ENCODE measurements at places on chromosomes 7 and 10. TPM values are rescaled to one million over a fixed set of nuclear protein-coding genes. Genes with fewer than 3 reads are reported as not detected.
A peak's percentile ranks its signal among the peaks of the same experiment; 100 is the strongest.

DNA sequence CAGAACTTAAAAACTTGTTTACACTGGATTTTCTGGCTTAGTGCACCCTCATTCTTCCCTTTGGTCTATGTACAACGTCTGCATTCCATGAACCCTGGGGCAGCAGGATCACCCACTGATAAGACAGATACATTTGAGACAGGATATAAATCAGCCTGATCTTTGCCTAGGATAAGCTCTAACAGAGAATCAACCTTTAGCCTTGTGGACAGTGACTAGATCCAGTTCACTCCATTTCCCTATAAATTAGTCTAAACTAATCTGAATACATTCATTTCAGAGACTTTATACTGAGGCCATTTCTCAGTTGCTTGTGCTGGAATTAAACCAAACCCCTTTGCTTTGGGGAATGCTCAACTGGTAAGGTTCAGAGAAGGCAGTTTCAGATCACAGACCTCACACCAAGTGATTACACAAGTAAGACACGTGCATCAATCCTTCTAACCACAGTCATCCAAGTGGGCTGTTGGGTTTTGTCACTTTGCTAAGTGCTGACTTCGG is 639.8 kb upstream of the FZD8 start:
- no peak for DNase-seq

The H2BK1 gene
- not detected for total RNA-seq

DNA sequence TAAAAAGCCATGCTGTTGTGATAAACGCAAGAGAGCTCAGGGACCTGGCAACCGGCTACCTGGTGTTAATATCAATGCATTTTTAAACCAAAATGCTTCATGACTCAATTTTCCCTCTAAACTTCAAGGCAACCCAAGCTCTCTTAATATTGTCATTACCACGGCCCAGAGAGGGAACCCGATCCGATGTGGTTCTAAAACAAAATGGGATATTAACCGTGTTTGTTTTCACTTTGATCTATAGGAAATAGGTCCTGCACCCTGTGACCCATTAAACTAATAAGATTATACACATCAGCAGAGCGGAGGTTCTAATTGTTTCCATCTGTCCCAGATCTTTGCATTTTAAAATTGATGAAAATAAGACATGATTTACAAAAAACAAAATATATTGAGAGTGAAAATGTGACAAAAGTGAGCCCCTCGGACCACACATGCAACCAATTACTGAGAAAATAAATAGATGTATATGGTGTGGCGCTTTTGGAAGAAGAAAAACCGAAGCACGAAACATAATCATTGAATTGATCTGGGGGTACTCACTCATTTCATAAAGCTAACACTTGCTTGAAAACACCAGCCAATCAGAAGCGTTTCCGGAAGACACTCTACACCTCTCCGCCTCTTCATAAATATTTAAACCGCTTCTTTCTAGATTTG is 290.3 kb upstream of the NFE2L3 start:
- no peak for DNase-seq

- DNase-seq, result no peak
These were observed 90.0 kb downstream of the GATA3 start for GRCh38 chr10:8144496-8144895.

The GPR15LG gene
- total RNA-seq, result not detected

DNA sequence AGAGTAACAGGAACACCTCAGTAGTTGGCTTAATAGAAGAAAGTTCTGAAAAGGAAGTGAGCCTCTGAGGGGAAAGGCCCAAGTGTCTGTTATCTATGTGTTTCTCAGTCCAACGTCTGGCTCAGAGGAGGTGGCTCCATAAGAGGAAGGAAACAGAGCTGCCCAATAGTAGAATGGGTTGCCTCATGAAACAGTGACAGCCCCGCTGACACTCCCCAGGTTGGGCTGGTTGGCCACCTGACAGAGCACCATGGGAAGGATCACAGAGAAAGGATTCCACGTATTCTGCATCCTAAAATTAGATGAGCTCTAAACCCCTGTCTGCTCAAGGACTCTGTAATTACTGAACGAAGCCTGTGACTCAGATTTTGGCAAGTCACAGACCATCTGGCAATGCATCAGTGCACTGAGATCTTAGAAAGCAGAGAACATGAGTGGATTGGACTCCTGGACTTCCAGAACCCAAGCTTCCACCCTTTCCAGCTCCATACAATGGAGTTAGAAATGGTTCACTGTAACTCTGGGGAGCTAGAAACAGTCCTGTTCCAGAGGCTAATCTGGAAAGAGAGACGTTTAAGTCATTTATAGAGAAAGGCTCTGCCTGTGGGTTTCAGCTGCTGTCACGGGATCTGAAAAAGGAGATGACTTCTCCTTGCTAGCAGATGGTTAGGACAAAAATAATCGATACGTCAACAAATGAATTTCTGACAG is 2.9 kb downstream of the PKD2L1 start:
- peak; percentile 64 for DNase-seq

The SLC16A9 gene
- total RNA-seq, result 0.44 TPM

- no peak for DNase-seq
These were observed 58.4 kb upstream of the ETV1 start for GRCh38 chr7:14047709-14048399.

The STOX1 gene
- 0.36 TPM for total RNA-seq

The COA1 gene
- total RNA-seq, result 78.9 TPM

The FANK1 gene
- total RNA-seq, result 0.46 TPM

DNA sequence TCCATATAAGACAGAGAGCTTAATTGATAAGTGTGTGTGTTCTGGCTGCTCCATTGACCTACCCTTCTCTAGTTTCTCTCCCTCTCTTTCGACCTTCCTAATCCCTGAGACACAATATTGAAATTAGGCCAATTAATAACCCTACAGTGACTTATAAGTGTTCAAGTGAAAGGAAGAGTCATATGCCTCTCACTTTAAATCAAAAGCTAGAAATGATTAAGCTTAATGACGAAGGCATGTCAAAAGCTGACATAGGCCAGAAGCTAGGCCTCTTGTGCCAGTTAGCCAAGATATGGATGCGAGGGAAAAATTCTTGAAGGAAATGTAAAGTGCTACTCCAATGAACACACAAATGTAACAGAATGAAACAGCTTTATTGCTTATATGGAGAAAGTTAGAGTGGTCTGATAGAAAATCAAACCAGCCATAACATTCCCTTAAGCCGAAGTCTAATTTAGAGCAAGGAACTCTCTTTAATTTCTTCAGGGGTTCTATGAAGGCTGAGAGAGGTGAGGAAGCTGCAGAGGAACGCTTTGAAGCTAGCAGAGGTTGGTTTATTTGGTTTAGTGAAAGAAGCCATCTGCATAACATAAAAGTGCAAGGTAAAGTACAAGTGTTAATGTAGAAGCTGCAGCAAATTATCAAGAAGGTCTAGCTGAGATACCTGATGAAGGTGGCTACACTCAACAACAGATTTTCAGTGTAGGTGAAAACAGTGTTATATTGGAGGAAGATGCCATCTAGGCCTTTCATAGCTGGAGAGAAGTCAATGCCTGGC is 53.8 kb downstream of the ST7 start:
- DNase-seq, result no peak

The PALS2 gene
- 21.0 TPM for total RNA-seq

The RBM28 gene
- total RNA-seq, result 56.0 TPM

GRCh38 chr10:121696854-121697253 is 98.6 kb upstream of the FGFR2 start:
- DNase-seq, result peak; percentile 35

GRCh38 chr7:90595342-90595800 is 750 bp upstream of the CDK14 start:
- no peak for DNase-seq

GRCh38 chr7:109003742-109004141 is 434.1 kb downstream of the DNAJB9 start:
- DNase-seq, result no peak

DNA sequence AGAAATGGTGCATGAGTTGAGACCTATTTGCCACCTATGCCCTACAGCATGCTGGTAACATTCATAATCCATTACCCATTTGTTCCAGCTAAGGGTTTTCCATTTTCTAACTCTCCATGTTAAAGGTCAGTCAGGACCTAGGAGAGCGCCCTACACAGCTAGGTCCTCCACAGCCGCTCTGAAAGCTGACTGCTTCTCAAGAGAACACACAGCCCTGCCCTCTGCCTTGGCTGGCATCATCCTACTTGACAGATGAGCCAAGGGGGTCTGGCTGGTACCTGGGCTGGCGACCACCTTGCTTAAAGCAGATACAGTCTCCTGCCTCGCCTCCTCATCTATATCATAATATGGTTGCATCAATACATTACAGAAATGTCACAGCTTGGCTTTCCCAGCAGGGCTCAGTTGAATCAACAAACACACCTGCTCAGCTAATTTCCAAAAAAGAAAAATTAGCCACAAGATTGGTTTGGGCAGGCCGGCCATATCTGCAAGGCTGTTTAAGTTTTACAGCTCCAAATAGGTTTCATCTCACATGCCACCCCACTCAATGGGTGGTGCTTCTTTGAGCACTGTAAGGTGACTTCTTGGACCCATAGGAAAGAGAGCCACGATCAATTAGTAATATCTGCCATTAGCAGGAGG is 17.3 kb downstream of the TLL2 start:
- no peak for DNase-seq

- no peak for DNase-seq
These were observed 16.2 kb upstream of the BRAF start for GRCh38 chr7:140940898-140941297.

GRCh38 chr7:88309819-88310218 is 3.1 kb upstream of the STEAP4 start:
- no peak for DNase-seq

DNA sequence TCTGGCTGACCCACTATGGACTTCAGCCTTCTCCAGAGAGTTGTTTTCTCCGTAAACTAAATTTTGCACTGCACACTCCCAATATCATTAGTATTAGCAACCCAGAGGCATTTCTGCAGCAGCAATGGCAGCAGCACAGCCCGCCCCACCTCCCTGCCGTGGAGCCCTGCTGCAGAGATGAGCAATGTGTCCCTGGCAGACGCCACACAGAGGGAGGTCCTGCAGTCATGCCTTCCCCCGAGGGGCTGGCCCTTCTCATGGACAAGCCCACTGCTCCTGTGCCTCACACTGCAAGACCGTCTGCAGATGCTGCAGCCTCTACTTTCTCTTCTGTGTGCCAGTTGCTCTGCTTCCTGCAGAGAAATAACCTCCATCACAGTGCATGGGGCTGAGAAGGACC is 393.4 kb upstream of the MKI67 start:
- no peak for DNase-seq

DNA sequence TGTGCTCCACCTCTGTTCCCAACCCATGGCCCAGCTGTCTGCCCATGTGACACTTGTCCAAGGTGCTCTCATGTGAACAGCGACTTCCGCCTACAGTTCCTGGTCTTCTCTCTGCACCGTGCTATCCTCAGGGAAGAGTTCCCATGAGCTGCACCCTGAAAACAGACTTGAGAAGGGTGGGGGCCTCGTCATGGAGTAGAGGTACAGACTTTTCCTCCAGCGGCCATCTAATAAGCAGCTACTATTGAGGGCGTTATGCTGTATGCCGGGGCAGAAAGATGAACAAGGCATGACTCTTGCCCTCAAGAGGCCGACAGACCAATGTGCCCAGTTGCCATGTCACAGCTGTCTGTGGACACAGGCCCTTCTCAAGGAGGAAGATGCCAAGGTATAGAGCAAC is 25.4 kb upstream of the LYZL1 start:
- DNase-seq, result no peak

DNA sequence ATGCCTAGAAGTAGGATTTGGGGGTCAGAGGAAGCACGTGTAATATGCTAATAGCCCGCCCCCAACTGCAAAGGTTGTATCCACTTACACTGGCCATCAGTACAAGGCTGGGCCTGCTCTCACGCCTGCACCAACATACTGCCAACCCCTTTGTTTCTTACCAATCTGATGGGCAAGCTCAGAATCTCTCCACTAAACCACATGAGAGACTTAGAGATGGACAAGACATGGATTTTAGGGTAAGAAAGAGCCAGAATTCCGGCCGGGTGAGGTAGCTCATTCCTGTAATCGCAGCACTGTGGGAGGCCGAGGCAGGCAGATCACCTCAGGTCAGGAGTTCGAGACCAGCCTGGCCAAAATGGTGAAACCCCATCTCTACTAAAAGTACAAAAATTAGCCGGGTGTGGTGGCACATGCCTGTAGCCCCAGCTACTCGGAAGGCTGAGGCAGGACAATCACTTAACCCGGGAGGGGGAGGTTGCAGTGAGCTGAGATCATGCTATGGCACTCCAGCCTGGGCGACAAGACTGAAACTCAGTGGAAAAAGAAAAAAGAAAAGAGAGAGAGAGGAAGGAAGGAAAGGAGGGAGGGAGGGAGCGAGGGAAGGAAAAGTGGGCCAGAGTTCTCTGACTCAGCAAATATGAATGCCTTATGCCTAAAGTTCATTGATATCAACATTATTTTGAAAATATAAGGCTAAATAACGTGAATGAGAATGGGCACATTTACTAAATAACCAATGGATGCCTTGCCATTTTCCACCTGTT is 162.2 kb downstream of the SLIT1 start:
- DNase-seq, result no peak

DNA sequence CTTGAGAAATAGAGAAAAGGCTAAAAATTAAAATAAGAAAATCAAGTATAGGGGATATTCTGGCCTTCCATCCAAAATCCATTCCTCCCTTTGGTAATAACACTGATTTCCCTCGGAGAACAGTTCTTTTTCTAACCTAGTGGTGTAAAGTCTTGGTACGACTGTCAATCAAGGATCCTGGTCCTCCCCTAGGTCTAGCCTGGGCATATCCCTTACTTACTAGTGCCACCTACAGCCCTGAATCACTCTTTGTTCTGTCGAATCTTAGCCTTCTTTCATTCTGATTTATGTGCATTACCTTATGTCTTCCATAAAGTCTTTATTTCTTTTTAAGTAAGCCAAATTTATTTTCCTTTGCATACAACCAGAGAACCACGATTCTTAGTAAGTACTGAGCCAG is 298.7 kb upstream of the LRRTM3 start:
- DNase-seq, result no peak

GRCh38 chr10:68800211-68800610 is 27.1 kb upstream of the STOX1 start:
- DNase-seq, result no peak

DNA sequence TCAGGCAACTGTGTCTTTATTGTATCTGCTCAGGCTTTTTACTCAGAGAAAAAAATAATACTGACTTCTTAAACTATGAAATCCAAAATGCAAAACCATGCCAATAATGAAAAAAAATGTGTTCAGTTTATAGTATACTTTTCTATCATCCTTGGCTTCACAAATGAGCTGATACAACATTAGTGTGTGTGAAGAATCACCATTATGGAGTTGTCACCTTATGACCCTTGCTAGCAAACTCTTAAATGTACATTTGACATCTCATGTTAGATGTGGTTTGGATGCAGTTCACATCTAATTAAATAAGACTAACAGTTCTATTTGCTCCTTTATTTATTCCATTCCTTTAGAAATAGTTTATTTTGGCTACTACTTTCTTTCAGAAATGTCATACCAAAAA is 4.2 kb upstream of the OR2A2 start:
- no peak for DNase-seq

The TDRD1 gene
- 0.90 TPM for total RNA-seq

DNA sequence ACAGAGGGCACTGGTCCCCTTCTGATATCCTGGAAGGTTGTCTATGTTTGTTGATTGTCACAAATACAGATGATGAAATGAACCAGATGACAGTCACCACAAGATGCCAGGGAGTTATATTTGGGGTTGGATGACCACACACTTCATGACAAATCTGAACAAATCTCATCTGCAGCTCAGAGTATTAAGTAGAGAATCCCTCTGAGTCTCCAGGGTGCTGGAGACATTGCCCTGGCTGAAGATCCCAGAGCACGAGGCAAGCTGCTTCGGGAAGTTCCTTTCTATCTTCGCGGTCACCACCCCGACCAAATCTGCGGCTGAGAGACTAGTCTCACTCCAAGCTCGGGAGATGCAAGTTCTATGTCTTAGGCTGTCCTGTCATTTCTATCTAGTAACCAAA is 9.0 kb downstream of the DENND2A start:
- no peak for DNase-seq

- no peak for DNase-seq
These were observed 98.9 kb upstream of the PRR15 start for GRCh38 chr7:29464753-29465152.
